ENCODE measurements at places on chromosomes 2 and 18.

DNA sequence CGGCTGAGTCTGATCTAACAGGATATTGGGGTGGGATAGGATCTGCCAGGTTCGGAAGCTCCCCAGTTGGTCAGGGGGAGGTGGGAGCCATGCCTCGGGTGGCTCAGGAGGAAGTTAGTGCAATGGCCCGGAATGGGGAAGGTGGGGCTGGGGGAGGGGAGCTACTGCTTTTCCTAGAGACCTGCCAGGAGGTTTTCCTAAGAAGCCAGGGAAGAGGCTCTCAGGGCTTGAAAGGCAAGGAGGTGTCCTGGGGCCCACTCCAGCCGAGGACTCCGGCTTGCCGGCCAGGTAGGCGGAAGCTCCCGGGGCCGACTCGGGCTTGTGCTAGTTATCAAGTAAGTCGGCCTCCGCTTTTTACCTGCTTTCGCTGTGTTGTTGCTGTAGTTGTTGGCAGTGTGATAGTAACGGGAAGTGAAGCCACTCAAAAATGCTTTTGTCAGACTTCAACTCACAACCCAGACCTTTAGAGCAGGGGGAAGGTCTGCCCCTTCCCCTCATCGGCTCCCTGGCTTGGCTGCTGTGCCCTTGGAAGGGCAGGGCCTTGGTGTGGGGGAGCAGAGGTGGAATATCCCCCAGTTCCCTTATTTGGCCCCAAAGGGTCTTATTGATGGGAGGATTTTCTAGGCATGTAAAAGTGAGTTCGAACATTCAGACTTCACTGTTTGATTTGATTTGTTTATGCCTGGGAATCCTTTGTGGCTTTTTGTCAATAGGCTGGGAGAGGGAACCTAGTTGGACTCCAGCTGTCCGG, 5.4 kb downstream of the GDF7 start:
- no peak for DNase-seq

GRCh38 chr2:27572439-27572838, 10.4 kb upstream of the ZNF512 start:
- DNase-seq, result no peak

- DNase-seq, result no peak
These were observed at the start of gene RNPEPL1 for GRCh38 chr2:240567872-240568677. TSS of gene RNPEPL1 (plus strand) at chr2:240568484. CDS start at chr2:240568587, 103 bp downstream.

GRCh38 chr2:74379851-74380789, at the start of gene DCTN1:
TSS of gene DCTN1 (minus strand) at chr2:74380311. CDS start at chr2:74380037, 274 bp downstream.
- no peak for DNase-seq

GRCh38 chr18:50014606-50015005, 180.3 kb downstream of the MYO5B start:
- no peak for DNase-seq

GRCh38 chr18:48476550-48476917, 62.3 kb upstream of the CTIF start:
- no peak for DNase-seq

DNA sequence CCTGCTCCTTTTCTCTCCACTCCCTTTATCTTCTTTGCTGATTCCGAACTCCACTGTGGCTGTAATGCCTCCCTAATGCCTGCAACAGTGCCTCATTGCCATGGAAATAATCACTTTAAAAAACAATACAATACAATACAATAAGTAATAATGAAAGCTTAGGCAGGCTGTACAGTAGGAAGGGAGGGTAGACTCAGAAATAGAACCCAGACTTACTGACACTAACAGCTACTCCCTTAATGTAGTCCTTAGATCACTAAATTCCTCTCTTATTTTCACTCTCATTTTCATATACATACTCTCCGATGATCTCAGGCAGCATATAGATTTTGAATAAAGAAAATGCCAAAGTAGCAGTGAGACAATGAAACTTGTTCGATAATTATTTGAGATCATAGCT, 70.2 kb downstream of the DLGAP1 start:
- no peak for DNase-seq

DNA sequence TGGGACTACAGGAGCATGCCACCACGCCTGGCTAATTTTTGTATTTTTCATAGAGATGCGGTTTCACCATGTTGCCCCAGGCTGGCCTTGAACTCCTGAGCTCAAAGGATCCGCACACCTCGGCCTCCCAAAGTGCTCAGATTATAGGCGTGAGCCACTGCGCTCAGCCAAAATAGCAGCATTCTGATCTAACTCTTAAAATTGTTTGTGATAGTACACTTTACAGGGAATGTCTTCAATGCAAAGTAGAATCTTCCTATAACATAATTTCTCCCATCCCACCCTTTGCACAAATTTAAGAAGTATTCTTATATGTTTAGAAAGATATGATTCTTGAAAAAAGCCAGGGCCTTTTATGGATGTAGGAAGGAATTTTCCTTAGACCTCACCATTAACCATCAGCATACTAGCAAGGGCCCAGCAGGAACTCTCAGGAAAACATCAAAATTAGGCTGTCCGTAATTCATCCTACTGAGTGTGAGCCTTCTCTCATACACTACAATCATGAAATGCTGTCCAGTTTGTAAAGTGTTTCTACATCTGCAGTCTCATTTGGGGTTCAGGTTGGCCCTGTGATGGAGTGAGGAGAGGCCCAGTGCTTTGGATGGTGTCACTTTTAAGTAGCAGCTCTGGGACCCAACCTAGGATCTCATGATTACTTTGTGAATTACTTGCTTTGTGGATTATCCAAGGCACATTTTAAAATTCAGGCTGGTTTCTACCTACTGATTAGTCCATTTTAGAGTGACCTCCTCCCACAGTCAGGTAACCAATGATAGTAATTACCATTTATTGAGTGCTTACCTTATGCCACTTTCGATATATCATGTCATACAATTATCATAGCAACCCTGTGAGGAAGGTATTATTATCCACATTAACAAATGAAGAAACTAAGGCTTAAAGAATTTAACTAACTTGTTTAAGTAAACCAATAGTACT, 37.5 kb upstream of the DLX1 start:
- no peak for DNase-seq

DNA sequence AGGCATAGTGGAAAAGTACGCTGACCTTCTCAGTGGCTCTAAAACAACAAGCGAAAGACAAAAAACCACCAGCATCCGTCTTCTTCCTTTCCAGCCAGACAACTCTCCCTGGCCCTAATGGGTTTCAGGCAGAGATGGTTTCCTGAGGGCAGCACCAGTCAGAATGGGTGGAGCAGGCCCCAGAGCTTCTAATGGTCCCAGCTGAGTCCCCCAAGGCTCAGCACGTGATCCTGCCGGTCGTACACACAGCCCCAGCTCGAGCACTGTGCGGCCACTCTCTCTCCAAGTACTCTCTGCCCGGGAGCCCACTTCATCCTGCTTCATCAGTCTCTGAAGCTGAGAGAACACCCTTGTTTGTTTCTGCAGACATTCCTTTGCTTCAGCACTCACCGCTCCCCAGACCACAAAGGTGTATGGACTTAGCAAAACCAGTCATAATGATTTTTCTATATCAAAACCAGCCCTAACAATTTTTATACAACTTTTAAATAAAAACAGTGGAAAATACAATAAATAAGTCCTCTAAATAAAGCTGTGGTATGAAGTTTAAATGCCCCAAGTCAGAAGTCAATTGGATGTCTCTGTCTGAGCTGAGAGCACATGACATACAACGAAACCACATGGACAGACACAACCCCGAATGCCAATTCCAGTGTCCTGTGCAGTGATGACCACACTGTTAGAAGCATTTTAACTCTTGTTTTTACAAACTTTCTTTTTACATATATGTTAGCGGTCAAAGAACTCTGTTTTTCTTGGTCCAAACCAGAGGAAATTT, 63.9 kb downstream of the PARD6G start:
- no peak for DNase-seq

GRCh38 chr18:78645216-78645615, 334.4 kb upstream of the SALL3 start:
- no peak for DNase-seq

- no peak for DNase-seq
These were observed 36.7 kb downstream of the PKP4 start for GRCh38 chr2:158493458-158493857.

- DNase-seq, result no peak
These were observed 25.4 kb downstream of the UXS1 start for GRCh38 chr2:106168657-106169056.

- no peak for DNase-seq
These were observed 288.7 kb upstream of the DSEL start for GRCh38 chr18:67805261-67805660.

- DNase-seq, result no peak
These were observed 106.0 kb downstream of the ZNF236 start for GRCh38 chr18:76928179-76928868.

DNA sequence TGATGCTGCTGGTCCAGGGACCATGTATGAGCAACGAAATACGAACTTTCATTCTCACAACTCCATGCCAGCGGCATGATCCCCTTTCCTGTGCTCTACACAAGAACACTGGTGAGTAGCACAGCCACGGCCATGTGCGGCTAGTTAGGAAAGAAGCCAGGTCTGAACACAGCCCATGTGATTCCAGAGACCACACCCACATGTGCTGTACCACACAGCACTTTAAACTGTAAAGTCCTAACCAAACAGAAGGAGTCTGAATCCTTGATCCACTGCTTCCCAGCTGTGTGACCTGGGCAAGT, 33.0 kb upstream of the ACAA2 start:
- DNase-seq, result no peak

- DNase-seq, result no peak
These were observed 7.6 kb upstream of the MSTN start for GRCh38 chr2:190069936-190070696.

DNA sequence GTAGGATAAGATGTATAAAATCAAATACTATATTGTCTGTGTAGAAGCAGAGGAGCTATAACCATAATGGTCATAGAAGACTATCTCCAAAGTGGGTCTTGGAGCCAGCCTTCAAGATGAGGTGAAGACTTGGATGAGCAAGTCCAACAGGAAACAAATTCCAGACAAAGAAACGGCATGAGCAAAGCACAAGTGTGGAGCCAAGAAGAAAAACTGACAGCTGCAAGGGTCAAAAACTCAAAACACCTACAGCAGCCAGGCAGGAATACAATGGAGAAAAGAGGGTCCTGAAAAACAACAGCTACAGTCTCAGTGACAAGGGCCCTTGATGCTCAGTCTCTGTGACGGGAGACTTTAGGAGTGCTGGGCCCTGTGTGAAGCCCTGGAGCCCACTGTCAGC, 102.4 kb downstream of the STK39 start:
- no peak for DNase-seq

DNA sequence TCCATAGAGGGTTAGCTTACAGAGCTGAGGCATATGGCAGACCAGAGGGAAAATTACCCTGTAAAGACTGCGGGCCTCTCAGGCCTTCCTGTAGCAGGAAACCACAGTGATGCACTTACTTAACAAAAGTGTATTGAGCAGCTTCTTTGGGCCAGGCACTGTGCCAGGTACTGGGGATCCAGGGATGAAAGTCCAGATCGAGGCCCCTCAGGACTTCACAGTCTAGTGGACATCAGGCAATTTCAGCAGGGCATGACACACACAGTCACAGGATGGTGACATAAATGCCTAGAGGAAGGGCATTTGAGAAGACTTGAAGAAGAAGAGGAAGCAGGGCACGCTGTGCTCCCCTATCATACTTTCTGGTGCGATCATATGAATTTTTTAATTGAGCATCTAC, 71.7 kb downstream of the MARCO start:
- no peak for DNase-seq

GRCh38 chr2:52542297-52542696, 1225.3 kb upstream of the CHAC2 start:
- no peak for DNase-seq

DNA sequence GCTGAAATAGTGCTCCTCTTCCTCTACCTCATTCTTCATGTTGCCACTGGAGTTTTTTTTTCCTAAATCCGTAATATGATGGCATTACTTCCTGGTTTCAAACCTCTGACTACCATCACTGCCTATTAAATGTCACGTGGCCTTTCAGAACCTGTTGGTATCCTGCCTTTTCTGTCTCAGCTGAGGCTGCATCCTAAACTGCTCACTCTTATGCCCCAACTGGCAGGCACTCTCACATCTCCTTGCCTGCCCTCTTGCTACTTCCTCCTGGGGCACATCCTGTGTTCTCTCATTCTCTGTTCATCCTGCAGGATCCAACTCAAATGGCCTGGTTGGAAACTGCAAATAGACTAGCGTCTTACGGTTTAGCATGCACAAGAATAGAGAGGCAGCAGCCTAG, 468.1 kb upstream of the FANCL start:
- DNase-seq, result no peak

DNA sequence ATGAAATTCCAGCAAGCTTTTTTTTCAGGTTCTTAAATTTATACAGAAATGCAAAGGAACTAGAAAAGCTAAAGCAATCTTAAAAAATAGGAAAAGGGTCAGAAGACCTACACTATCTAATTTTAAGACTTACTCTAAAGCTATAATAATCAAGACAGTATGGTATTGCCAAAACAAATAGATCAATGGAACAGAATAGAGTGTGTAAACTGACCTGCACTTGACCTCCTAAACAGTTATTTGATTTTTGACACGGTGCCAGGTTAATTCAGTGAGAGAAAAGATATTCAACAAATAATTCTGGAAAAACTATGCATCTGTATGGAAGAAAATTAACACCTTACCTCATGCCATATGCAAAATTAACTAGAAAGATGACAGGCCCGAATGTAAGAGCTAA, 73.6 kb downstream of the OLA1 start:
- DNase-seq, result no peak

DNA sequence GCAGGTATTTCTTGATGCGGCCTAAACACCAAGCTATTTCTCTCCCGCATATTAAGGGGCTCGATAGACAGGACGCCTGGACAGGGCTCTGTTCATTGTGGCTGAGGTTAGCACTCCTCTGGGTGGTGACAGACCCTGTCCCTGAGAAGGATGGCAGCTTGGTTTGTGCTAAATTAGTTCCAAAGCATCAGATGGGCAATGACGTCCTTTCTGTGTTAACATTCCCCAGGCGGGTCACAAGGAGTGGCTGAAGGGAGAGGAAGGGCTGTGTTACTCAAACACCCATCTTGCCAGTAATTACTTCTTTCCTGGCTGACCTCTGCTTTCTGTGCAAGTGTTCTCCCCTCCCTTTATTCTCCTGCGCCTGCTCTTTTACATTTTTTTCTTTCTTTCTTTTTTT, 75.0 kb downstream of the TMEM247 start:
- no peak for DNase-seq

DNA sequence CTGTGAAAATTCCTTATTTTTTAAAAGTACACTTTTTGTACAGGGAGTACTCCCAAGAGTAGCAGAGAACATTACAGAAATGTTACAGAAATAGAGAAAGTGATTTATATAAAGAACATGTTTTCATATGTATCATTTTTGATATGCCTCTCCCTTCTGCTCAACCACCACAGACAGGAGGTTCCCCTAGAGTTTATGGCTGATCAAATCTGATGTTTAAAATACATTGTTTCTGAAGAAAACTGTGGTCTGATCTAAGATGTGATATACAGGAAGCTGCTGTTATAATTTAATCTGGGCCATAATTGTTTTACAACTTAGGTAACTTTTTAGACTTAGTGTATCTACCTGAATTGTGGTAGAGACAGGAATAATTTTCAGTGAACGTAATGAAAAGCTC, 37.0 kb downstream of the STAT4 start:
- no peak for DNase-seq

GRCh38 chr2:239230318-239231052, 170.3 kb downstream of the HDAC4 start:
- no peak for DNase-seq

GRCh38 chr18:77708826-77709506, 459.3 kb downstream of the GALR1 start:
- no peak for DNase-seq

- no peak for DNase-seq
These were observed 617.5 kb upstream of the SOX11 start for GRCh38 chr2:5074733-5075132.
